ENCODE measurements at places on chromosomes 2 and 18.

DNA sequence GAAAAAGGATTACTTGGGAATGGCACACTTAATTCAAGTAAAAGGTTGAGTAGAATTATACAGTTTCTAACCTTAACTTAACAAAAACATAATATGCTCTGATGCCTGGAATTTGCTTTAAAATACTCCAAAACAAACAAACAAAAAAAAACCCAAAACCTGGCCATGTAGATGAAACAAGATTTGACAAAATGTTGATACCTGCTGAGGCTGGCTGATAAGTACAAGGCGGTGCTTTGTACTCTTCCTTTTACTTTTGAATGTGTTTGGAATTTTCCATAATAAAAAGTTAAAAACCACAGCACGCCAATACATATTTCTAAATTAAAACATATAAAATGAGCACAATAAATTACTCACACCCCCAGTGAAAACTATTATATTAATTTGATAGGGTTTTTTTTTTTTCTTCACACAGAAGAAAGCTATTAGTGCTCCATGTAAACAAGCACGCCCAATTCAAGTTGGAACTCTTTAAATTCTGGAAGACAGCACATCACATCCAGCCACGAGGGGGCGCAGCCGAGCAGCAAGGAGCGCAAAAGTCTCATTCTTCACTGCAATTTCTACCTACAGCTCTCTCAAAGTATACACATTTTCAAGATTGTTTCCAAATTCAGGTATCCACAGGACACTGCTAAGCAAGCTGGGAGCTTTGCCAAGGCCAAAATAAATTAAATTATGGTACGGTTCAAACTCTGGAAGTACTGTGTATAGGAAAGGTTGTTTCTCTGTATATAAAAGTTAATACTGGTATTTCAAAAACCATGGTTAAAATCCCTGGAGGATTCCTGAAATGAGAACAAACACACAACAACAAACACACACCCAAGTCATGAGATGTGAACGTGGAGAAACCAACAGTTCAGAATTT is 7.5 kb downstream of the SERTAD2 start:
- peak; percentile 68 for DNase-seq

DNA sequence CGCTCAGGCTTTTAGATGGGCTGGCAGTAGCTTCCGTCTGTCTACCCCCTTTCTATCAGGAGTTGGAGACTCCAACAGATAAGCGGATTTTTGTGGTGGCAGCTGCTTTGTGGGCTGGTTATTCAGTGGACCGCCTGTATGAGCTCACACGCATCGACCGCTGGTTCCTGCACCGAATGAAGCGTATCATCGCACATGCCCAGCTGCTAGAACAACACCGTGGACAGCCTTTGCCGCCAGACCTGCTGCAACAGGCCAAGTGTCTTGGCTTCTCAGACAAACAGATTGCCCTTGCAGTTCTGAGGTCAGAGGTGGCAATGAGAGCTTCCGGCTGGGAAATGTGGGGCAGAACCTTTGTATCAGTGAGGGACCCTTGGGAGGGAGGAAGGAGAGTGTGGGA is 14.8 kb downstream of the CAD start:
- no peak for DNase-seq

- no peak for DNase-seq
These were observed 219.2 kb downstream of the IRS1 start for GRCh38 chr2:226580403-226580802.

DNA sequence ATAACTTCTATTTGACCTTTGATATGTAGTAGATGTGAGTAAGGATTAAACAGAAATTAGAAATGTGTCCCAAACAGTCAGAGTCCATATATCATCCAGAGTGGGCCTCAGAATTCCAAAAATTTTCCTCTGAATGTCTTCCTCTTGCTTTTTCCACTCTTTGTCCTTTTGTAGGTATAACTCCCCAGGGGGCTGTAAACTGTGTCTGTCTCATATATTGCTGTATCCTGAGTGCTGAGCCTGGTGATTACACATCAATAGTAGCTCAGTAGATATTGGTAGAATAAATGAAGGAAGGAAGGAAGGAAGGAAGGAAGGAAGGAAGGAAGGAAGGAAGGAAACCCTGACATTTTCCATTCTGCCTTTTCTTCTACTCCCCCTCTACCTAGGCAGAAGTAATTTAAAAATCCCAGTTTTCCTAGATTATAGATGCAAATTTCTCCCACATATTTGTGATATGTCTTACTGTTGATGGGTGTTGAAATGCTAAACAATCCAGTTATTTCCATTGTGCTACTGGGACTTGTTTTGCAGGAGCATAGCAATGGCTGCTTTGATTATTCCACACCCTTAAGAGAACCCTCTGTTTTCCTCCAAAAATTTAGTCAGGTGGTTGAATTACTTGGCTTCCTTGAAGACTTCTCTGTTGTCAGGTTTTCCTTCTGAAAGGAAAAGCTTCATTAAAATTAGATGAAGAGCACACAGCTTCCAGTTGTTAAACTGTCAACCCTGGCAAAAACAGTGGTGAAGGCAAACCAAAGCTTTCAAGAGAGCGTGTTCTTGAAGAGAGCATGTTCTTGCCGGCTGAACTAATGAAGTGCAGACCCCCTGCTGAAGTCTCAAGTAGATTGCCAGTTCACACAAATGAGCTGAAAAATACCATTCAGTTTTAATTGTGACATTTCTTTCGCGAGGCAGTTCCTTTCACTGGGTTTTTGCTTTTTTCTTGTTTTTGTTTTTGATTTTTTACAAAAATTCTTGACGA is 147.8 kb downstream of the KCNE4 start:
- no peak for DNase-seq

GRCh38 chr18:56575819-56576663 is 62.4 kb downstream of the TXNL1 start:
- no peak for DNase-seq

DNA sequence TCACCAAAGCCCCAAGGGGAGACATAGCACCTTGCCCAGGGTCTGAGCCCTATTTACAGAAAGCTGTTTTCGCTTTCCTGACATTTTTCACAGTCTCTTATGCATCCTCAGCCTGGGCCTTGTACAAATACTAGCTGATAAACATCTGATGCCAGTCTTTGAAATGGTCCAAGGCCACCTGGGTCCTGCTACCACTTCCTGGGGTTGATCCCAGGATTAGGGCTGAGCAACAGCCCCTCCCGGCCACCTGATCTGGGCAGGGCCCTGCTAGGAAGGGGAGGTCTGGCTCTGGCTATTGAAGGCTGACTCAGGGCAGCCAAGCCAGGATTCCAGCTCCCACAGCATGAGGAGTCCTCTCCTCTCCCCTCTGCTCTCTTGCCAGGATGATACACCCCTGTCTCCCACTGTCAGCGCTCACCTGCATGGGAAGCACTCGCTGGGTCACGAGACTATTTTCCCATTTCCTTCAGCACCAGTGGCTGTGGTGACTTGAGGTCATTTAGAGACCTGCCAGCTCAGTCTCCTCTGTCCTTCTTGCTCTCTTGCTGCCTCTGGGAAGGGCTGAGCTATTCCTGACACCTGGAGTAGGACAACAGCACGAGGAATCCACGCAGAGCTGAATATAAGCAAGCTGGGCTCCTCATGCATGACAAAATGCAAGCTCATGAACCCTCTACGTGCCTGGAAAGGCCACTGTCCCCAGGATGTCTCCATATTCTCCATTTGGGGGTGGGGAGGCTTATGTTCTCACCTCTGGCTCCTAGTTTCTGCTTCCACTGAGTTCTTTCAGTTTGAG is 53.0 kb upstream of the LGALSL start:
- no peak for DNase-seq

DNA sequence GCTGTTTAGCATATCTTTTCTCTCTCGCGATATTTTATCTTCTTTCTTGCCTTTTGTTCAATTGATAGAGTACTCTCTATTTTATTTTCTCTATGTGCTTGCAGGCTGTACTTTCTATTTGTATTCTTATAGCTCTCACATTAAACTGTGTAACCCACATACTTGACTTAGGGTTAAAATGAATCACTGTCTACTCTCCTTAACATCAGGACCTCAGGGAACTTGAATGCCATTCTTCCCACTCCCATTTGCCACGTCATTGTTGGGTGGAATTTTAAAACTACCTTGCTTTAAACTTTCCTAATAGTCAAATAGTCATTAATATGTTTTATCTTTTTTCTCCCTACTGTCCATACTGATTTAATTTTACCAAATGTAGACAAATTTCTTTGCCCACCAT is 269.7 kb downstream of the ALPK2 start:
- DNase-seq: no peak

GRCh38 chr2:146451972-146452371 is 1392.9 kb upstream of the ACVR2A start:
- DNase-seq: no peak

- DNase-seq: no peak
These were observed 8.3 kb downstream of the KCNG2 start for GRCh38 chr18:79805926-79806487.

DNA sequence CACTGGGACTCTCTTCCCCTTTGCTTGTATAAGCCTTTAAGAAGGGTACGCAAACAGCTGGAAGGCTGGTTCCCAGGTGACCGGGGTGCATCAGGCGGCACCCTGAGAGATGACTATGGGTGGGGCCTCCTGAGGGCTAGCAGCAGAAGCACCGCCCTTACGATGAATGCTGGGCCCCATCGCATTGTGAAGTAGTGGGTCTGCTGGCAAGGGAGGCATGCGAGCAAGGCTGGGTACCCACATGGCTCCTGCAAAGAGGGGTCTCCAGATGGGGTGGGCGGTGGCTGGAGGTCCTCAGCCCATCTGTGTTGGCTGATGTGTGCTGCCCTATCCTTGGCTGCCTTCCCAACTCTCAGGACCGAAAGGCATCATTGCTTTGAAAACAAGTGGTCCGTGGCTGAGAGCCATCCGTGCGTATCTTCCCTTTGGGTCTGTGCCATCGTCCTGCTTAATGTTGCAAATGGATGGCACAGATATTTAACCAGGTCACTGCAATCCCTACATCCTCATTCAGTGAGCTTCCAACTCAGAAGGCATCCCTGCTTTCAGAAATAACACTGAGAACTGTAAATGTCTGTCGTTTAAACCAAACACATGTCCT is 83.5 kb upstream of the GPC1 start:
- no peak for DNase-seq

DNA sequence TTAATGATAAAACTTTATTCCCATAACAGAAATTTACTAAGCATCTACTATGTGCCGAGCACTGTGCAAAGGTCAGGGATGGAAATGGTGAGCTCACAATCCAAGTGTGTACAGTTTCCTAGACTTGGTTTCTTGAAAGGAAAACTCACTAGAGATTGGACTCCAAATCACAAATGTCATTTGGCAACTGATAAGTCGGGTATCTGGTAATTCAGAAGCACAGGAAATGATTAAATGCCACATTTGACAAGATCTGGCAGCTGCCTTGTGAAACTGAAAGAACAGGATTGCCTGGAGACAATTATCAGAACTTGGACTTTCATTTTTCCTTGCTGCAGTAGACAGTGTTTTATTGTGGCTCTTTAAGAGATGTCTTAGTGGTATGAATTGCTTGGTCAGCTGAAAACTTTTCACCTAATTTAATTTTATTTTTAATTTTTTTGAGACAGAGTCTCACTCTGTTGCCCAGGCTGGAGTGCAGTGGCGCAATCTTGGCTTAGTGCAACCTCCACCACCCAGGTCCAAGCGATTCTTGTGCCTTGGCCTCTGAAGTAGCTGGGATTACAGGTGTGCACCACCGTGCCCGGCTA is 19.2 kb downstream of the ITGA6 start:
- DNase-seq: no peak

DNA sequence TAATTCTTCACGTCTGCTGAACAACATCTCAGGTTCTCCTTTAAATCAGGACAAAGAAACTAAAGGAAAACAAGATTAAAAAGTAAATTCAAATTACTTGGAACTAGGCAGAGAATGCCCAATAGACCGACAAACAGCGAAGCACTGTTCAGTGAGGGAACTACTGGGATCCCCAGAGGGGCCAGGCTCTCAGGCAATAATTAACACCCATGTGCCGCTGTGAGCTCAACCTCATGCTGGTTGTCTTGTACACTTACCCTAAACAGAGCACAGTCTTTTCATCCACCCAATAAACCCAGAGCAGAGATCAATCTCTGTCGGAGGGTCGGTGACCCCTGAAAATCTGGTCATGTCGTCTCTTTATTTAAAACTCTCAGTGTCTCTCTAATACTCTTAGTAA is 229.9 kb upstream of the CRIM1 start:
- no peak for DNase-seq

DNA sequence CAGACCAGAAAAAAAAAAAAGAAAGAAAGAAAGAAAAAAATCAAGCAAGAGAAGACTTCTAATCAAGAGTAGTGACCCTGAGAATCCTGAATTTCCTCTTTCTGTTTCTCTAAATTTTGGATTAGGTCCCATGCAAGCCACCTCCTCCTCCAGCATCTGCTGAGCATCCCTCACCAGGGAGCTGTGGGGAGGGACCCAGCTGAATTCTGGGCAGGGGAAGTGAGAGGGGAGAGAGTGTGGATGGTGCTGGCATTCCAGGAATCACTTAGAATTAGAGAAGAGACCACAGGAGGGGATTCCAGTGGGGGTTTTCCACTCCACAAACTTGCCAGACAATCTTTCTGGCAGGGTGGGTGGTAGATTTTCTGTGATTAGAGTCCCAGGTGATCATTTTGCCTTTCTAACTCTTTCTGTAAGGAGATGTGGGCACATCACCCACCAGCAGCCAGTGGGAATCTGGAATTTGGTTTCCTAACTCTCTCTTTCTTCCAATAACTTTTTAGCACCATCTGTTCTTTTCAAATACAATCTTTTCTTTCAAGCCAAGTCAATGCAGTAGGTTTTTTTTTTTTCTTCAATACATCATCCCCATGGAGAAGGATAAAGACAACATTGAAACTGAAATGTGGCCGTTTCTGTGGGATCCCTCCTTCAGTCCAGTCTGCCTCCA is 279.2 kb downstream of the CLIP4 start:
- DNase-seq: no peak

DNA sequence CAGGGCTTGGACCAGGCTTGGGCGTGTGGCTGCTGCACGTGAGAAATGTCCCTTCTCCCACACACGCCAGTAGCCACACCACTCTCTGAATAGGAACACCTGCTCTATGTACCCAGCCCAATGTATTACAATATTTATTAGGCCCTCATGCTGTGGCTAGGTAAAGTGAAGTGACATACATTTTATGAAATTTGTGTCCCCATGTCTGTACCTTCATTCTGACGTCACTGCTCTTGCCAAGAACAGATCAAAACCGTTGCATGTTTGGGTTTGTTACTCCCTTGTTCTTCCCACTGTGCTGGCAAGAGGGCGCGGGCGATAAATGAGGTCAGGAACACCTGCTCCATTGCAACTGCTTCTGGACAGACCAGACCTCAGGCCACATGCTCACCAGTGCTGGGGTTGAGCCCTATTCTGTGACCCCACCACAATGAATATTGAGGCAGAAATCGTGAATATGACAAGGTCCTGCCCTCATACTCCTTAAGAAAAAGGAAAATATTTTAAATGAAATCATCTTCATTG is 436.4 kb upstream of the SALL3 start:
- no peak for DNase-seq

- no peak for DNase-seq
These were observed 749.3 kb downstream of the TRIB2 start for GRCh38 chr2:13466076-13466475.

GRCh38 chr2:48364100-48364499 is 165.9 kb upstream of the STON1 start:
- DNase-seq: no peak

DNA sequence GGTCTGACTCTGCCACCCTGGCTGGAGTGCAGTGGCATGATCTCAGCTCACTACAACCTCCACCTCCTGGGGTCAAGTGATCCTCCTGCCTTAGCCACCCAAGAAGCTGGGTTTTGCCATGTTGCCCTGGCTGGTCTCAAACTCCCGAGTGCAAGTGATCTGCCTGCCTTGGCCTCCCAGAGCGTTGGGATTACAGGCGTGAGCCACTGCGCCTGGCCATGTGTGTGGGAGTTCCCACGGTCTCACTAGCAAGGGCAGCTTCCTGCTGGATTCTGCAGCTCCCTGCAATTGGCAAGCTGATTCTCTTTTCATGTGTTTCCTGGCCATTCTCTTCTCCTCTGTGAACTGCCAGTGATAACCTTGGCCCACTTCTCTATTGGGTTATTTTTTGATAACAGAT is 84.0 kb downstream of the USP40 start:
- no peak for DNase-seq
